Tibial artery (tissue), 4 donors: ENCODE measurements at places on chromosomes 4 and X.

- DNase-seq, result no peak
Observed at GRCh38 chr4:106358899-106359298, 9.7 kb downstream of the GIMD1 start.

DNA sequence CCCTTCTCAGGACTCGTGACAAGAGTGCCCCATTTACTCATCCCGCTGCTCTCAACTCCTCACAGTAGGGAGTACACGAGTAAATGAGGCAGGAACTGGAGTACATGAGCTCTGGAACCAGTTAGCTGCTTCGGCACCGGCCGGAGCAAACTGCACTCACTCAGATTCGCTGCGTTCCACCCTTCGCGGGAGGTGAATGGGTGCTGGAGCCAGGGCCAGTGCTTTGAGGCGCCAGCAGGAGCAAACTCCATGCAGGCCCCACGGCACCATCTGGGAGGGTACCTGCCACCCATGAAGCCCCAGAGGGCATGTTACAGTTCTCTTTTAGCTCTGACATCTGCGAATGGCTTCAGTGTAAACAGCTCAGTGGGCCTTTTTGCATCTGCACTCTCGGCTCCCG lies 315.5 kb upstream of the GK2 start:
- DNase-seq, result no peak

DNA sequence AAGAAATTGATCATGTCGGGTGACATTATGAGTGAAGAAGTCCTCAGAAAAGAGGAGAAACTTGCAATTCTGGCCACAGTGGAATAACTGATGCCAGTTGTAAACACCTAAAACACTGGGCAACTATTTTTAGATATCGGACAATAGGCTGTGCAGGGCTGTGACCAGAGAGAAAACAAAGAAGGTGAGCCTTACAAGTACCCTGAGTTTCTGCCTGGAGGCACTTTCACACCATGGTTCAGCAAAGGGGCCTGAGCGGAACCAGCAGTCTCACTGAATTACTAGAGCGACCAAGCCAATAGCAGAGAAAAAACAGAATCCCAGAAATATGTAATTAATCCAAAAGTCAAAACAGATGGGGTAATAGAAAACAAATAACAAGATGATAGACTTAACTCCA lies 11.2 kb downstream of the IRAK1 start:
- no peak for DNase-seq

GRCh38 chrX:18582910-18583493 lies 88.9 kb downstream of the RS1 start:
- no peak for DNase-seq

GRCh38 chrX:48513670-48514069 lies 4.9 kb downstream of the PORCN start:
- no peak for DNase-seq

GRCh38 chr4:21596521-21596920 lies 352.1 kb downstream of the KCNIP4 start:
- no peak for DNase-seq

- no peak for DNase-seq
Observed at GRCh38 chr4:66567551-66567950, 897.3 kb upstream of the EPHA5 start.

DNA sequence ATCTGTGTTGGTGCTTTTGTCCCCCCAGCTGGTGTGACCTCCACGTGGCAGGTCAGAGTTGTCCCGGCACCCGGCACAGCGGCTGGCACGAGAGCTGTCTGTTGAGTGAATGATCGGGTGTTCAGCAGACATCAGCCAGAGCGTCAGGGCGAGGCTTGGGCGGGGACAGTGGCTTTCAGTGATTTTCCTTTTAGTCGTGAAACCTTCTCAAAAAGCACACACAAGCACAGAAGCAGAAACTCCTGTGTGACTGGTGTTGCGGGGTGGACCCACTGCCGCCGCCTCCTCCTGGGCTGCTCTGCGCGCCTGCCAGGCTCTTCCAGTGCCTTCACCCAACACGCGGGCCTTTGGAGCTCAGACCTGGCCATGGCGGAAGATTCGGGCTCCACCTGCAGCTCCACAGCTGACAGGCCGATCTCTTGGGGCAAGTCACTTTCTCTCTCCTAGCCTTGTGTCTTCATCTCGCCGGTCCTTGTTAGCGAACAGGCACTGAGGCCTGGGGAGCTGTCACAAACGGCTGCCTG lies 51.4 kb upstream of the HGFAC start:
- peak; percentile 66 for DNase-seq

GRCh38 chrX:105829011-105829410 lies 6.7 kb downstream of the NRK start:
- no peak for DNase-seq

- DNase-seq, result no peak
Observed at GRCh38 chrX:26414534-26414933, 198.6 kb downstream of the MAGEB5 start.

DNA sequence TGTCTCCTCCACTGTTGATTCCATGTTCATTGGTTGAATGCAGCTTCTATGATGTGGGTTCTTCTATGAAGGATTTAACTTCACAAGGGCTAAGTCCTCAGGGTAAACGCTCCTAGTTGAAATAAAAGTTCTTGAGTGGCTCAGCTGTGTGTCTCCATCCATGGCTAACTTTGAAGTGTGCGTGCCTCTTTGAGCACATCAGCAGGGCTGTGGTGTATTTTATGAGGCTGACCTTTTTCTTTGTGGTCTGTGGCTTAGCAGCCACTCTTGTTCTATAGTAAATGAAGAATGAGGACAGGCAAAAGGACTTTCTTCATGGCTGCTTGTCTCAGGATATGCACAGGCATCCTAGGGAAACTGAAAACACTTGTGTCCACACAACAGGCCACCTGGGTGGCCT lies 88.5 kb downstream of the KIT start:
- DNase-seq, result no peak

DNA sequence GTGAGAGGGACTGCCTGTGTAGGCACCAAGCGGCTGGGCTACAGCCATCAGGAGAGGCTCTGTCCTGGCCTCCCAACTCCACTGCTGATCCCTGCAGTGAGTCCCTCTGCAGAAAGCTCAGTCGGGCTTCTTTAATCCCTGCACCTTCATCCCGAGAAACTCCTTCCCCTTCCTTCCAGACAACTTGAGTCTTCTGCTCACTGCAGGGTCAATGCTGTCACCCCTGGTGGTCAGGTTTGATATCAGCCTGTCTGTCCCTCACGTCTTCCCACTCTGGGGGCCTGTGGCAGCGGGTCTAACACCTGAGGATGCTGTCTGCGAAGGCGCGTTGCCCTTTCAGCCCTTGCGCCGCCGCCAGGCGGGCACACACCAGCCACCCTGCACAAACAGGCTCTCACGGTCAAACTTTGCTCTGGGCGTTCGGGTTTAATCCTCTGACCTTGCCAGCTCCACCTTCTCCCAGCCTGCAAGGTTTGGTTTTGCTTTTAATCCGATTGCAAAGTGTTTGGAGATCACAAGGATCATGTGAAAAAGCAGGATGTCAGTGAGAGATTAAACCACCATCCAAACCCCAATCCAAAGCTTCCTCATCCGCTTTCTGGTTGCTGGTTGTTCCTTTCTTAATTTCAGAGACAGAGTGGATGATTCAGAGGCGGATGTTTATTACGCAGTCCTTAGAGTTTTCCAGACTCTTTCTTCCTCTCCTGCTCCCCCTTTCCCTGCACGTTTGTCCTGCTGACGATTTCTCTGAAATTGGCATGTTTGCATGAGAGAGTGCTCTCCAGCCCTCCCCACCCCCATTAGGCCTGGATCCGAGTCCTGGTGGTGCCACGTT lies 74.8 kb upstream of the SLC34A2 start:
- DNase-seq, result no peak

DNA sequence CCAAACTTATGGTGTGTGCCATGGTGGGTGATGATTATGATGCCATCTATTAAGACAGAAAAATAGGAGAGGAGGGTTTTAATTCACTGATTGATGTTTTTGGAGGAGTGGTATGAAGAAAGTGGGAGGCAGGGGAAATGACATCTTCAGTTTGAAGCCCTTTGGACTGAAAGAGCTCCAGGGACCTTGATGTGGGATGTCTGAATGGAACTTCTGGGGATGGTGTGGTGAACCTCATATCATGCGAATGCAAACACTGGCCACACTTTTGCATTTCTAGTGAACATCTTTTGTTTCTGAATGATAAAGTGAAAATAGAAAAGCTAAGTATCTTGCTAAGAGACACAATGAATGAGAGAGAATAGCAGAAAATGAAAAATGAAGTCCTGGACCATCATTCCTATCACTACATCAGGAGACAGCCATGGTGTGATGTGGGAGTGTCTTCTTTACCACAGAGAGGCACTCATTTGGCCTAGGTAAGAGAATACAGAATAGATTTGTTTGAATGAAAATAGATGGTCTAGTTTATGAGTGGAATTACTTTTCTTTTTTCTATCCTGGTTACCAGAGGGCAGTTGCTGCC lies 123.5 kb downstream of the ZNF827 start:
- no peak for DNase-seq

DNA sequence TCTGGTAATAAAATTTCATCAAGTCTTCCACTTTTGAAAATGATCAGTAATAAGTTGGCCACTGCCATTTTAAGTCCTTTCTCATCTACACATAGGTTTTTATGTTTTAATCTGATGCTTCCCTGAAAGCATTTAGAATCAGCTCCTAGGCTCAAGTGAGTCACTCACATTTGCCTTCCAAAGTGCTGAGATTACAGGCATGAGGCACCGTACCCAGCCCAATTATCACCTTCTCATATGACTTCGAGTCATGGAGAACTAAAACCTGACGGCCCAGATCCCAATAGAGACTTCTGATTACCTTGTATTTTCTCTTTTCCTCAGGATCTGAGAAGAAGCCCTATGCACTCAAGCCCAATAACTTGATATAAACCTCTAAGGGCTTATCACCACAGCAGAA lies 140.8 kb downstream of the OPHN1 start:
- no peak for DNase-seq

DNA sequence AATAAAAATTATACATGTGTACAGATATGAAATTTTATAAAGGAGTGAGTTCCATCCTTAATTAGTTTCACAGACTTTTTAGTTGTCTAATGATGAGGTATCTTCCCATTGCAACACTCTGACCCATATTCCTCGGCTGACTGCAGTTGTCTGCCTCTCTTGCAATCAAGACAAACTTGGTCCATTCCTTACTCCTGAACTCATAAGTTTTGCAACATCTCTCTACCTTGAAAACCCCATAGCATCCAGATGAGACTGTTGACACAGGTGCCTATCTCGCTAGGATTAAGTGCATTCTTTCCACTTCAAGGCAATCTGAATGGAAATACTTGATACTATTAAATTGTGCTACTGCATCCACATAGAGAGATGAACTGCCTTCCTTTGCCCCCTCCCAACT lies 2.3 kb downstream of the XKRX start:
- DNase-seq, result no peak

DNA sequence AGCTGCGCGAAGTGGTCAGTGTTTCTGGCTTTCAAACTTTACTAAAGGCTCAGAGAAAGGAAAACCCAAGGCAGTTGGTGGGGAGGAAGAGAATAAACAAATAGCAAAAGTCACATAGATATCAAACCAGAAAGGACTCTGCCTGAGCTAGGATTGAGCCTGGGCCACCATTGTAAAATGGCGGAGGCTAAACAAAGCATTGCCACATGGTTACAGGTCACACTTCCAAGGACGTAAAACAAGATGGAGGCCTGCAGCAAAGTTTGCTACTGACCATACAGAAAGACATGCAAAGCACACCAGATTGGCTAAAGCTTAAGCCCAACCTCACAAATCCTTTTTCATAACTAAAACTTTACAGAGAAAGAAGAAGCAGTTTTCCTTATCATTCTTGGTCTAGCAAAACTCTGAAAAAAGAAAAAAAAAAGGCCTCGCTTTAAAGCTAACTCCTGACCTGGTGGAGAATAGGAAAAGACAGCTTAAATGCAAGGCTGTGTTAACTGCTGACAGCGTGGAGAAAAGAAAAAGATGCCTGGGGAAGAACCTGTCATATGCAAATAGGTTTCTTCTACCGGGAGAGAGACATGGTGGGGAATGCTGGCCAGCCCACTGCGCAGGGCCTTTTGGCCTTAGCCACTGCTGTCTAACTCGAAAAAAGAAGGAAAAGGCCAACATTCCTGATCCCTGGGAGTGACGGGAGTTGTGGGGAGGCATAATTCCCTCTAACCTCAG lies 81.8 kb upstream of the SMARCA5 start:
- no peak for DNase-seq

GRCh38 chrX:154748712-154749339 lies 2.1 kb downstream of the GAB3 start:
- no peak for DNase-seq

DNA sequence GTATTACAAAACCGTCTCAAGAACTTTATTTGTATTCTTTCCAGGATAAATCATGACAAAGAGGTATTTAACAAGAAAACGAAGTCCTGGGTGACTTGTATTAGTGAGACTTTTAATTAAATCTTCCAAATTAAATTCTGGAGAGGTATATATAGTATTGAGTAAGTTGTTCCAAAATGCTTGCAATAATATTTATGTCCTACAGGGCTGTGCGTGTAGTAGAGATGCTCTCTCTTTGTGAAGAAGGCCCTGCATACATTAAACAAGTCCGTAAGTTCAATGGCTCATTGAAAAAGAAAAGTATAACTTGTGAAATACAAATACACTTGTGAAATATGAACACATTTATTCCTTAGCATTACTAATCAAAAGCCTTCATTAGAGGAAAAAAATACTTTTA lies 211.4 kb downstream of the ARHGAP24 start:
- no peak for DNase-seq

DNA sequence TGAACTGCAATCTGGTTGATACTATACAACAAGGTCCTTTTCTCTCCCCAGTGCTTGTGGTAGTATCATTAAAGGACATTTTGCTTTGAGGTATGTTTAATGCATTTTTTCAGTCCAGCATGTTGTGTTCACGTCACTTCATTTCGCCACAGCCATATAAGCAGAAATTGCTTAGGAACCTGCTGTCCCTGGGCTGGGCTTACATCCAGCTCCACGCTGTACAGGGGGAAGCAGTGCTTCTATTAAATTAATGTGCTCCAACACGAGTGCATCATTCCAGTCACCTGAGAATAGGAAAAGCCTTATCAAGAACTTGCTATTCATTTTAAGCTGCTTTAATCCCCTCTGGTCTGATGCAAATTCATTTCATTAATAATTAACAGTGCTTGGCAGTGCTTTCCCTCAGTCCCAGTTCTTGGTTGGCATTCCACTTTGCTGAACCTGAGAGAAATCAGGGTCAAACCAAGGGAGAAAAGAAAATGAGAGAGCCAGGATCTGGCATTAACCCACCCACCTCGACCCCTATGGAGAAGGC lies 47.4 kb upstream of the PTCHD1 start:
- no peak for DNase-seq
